NCI-H2029 treated with DMSO at 0.1 percent for 48 hours (cell line): ENCODE measurements at places on chromosomes 16 and 17.

DNA sequence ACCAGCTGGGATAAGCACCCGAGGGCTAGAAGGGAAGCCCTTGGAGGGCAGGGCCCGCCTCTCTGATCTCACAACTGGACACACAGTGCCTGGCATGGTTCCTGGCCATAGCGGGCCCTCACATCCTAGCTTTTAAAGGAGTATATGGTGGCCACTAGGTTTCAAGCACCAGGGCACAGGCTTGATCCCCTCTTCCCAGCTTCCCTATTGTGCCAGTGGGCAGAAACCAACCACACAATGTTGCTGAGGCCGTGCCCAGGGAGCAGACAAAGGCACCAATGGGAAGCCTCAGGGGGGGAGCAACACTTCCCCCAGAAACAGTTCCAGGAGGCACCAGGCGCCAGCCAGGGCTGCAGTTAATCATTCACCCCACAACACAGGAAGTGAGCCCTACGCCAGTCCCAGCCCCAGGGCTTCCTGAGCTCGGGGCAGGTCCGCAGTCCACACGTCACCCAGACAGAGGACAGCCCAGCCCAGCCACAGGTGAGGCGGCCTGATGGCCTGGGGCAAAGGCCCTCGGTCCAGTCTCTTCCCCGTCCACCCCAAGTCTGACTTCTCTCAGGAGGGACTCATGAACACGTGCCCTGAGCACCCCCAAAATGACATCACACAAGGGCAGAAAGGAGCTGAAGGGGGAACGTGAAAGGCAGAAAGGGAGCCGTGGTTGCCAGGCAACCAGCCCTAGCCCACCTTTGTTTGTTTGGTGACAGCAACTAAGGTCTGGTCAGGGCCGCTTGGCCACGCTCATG lies 12.8 kb downstream of the SMIM5 start:
- DNase-seq, result no peak

- no peak for DNase-seq
Measured at GRCh38 chr16:56295739-56296527, 104.6 kb downstream of the GNAO1 start.

DNA sequence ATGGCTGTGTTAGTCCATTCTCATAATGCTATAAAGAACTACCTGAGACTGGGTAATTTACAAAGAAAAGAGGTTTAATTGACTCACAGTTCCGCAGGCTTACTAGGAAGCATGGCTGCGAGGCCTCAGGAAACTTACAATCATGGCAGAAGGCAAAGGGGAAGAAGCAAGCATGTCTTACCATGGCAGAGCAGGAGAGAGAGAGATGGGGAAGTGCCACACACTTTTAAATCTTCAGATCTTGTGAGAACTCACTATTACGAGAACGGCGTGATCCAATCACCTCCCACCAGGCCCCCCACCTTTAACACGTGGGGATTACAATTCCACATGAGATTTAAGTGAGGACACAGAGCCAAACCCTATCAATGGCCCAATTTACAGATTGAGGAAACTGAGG lies 96.5 kb downstream of the SDK2 start:
- DNase-seq, result no peak

DNA sequence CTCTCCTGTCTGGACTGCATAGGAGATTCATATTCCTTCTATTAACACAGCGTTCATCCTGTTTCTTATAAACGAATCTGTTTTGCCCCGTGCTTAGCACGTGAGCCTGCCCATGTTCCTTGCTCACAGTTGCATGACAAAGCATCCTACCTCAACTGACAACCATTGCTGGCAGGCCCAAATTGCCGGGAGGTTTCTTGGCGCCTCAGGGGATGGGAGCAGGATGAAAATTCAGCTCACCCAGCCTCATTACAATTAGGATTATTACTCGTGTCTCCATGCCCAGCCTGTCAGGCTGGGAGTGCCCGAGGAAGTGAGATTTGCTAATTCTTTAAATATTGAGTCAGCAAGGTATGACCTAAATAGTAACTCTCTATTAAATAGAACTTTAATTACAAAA lies 36.7 kb upstream of the HELZ start:
- no peak for DNase-seq

DNA sequence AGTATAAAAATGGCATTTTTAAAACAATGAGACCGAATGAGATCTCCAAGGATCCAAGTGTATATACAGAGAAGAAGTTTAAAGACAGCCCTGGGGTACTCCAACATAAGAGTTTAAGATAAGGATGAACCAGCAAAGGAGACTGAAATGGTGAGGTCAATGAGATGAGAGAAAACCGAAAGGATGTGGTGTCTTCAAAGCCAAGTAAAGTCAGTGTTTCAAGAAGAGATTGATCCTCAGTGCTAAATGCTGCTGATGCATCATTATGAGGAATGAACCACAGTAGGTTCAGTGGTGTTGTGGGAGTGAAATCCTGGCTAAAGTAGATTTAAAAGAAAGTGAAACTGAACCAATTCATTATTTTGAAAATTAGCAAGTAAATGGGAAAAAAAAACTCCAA lies 38.1 kb upstream of the NLK start:
- DNase-seq, result no peak

DNA sequence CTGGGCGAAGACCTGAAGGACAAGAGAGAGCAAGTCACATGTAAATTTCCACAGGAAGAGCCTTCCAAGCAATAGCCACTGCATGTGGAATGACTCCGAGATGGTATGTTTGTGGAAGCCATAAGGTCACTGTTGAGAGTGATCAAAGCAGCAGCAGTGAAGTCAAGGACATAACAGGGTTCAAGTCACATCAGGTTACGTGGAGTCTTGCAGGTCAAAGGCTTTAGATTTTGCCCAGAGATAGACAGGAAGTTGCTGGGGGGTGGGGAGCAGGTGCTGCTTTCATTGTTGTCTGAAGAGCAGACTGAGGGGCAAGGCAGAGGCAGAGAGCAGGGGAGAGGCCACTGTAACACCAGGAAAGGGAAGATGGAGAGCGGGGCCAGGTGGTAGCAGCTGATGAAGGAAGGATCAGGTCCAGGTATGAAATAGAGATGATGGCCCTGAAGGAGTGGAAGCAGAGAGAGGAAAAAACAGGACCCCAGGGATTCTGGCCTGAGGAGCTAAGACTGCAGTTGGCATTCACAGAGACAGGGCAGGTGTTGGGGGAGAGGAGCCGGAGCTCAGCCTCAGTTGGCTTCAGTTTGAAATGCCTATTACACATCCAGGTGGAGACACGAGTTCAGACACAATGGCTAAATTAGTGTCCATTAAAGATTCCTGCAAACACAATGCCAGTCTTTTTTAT lies 129.3 kb upstream of the AXIN2 start:
- peak; percentile 33 for DNase-seq

DNA sequence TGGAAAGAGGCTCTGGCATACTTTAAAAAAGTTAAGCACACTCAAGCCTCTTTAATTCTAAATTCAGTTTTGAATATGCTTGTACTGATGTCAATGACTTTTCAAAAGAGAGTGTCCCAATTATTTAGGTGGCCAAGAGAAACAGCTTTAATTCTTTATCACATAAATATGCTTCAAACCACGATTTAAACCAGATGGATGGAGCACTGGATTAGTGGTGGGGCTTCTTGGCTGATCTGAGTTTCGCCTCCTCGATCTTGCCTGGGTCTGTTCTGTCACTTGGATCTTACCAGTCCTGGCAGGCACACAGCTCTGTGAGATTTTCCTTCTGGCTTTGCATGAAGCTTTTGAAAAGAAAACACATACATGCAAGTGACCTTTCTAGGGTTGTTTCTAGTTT lies 467.8 kb downstream of the MAF start:
- no peak for DNase-seq

DNA sequence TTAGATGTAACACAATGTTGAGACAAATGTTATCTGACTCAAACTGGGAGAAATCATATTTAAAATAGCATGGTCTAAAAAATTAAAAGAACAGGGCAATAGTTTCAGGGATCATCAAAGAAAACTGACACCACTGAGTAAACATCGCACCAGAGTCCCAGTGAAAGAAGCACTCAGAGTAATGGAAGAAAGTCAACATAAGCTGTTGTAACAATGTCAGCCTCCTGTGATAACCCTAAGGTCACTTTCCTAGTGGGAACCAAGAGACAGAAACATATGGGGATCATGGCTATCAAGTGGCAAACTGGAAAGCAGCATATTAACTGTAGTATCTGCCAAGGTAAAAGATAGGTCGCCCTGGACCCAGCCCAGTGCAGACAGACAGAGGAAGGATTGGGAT lies 160.8 kb downstream of the CA10 start:
- DNase-seq, result no peak

DNA sequence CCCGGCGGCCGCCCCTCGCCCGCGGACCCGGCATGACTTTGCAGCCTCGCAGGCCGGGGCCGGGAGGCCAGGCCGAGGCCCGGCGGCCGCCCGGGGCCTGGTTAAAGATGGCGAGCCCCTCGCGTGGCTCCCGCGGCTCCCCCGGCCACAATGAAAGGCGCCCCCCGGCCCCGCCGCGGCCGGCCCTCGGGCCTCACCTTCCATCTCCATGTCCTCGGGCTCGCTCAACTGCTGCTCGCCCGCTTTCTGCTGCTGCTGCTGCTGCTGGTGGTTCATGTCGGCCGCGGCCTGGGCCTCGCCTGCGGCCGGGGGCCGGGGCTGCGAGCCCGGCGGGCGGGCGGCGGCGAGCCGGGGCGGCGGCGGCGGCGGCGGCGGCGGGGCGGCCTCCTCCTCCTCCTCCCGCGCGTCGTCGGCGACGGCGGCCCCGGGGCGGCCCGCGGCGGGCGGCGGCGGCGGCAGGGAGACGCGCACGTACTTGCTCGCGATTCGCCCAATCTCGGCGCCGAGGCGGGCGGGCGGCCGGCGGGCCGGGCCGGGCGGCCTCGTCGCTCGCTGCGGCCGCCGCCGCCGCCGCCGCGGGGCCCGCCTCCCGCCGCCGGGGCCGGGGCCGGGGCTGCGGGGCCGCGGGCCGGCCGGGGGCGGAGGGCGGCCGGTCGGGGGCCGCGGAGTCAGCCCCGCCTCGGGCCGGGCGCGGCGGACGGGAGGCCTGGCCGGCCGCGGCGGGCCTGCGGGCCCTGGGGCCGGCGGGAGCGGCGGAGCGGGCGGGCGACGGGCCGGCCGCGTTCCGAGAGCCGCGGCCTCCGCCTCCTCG lies 491 bp downstream of the USP7 start:
- DNase-seq, result no peak

- no peak for DNase-seq
Measured at GRCh38 chr16:65895906-65896305, 470.6 kb upstream of the CDH5 start.

DNA sequence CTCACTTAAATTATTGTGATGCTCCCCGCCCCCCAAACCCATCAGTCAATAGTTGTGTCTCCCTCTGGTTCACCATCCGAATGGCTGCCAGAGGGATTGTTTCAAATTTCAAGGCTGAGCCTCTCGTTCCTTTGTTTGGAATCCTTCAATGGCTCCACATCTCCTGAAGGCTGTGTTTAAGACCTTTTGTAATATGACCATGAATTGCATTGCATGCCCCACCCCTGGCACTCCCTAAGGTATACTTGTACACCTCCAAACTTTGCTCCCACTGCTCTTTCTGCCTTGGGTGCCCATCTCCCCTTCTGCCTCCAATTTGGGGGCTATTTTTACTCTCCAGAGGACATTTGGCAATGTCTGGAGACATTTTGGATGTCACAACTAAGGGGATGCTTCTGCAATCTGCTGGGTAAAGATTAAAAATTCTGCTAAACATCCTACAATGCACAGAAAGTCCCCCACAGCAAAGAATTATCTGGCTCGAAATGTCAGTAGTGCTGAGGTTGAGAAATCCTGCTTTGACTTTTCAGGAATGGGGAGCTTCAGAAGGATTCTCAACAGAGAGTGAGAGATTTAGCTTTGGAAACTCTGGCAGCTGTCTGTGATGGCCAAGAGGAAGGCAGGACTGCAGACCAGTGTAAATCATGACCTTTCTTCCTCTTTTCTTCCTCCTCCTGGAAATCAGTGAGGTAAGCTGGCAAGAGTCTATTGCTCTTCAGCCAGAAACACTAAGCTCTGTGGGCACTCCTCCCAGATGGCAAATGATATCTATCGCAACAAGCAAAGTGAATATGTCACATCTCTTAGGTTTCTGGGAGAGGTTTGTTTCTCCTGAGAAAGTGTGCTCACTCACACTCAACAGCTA lies 8.7 kb upstream of the IL4R start:
- no peak for DNase-seq

- DNase-seq, result no peak
Measured at GRCh38 chr17:16023881-16024280, 24.3 kb downstream of the TTC19 start.

DNA sequence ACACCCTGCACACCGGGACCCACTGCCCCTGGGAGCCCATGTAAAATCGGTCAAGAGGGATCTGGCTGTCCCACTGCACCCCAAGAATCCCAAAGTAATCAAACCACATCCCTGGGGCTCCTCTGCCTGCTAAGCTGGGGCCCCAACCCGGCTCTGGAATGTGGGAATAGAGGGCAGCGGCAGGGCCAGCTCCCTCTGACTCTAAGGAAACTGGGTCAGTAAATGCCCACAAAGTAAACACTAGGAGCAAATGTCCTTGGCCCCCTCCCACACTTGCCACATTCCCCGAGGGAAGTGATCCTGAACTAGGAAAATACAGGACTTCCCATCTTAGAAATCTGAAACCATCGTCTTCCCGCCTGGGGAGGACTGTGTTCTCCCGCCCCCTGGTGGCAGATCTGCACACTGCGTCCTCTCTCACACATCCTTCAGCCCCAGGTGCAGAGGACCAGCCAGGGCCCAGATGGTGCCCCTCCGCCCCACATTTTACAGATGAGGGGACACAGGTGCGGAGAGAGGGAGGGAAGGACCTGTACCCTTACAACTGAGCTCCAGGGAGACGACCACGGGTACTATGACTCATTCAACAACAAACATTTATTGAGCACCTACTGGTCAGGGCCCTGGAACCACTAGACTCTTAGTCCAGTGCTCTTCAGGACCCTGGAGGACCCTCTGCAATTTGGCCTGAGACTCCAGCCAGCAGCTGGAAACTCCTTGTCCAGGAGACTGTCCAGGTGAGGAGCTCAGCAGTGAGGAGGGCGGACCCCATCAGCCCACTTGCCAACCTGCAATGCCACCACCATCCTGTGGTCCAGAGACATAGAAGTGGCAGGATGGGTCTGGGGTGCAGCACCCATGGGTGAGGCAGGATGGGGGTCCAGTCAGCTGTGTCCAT lies 10.1 kb downstream of the P3H4 start:
- DNase-seq, result peak; percentile 82

GRCh38 chr16:30737794-30738648 lies 10.2 kb upstream of the PHKG2 start:
- DNase-seq, result no peak

DNA sequence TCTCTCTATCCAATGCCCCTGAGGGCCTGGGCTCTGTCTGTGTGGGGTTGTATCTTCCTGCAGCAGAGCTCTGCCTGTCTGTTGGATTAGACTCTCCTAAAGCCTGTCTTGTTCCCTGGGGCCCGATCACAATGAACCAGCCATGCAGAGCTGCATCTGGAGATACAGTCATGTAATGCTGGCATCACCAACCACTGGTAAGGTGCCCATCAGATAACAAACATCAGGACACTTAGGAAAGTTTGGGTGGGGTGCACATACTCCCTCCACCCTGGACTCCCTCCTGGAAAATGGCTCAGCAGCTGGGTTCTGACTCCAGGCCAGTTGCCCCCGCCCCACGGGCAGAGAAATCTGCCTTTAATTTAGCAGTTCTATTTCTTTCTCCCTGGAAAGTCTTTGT lies 61.3 kb upstream of the BRD7 start:
- DNase-seq, result no peak
